NCI-H187 treated with DMSO at 0.1 percent for 48 hours (cell line): ENCODE measurements at places on chromosomes 6 and 20.

GRCh38 chr6:136086686-136087085, 163.4 kb downstream of the MTFR2 start:
- DNase-seq, result no peak

DNA sequence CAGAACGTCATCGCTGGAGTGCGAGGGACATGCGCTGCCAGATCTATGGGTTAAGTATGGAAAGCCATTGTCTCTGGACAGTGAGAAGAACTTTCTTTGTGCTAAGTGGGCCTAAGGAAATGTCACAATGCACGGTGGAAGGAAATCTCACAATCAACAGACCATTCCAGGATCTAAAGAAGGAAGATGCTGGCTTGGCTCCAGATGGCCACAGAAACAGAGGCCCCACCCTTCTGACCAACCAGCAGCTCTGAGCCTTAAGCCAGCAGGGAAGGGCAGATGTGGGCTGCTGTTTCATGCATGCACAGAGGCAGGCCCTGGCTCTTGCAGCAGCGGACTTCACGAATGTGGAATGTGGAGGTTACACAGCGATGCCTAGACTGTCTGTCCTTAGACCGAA, 156.3 kb downstream of the SOBP start:
- DNase-seq, result no peak

DNA sequence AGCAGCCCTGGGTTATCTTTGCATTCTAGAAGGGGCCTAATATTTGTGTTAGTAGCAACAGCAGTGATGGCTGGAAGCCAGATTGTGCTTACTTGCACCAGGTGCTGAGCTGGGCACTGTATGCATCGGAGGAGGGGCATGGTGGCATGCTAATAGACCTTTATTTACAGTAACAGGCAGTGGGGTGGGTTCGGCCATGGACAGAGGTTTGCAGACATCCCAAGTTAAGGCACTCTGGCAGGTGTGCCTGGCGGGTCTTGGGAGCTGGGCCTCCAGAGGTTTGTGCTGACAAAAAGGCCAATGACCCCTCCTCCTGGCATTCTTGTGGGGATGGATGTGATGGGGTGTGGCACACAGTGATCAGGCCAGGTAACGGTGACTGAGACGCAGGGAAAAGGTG, 39.0 kb upstream of the CD93 start:
- no peak for DNase-seq

GRCh38 chr6:77019081-77019480, 444.2 kb downstream of the HTR1B start:
- DNase-seq, result no peak

GRCh38 chr20:25299806-25300205, 51.9 kb downstream of the PYGB start:
- DNase-seq, result no peak

DNA sequence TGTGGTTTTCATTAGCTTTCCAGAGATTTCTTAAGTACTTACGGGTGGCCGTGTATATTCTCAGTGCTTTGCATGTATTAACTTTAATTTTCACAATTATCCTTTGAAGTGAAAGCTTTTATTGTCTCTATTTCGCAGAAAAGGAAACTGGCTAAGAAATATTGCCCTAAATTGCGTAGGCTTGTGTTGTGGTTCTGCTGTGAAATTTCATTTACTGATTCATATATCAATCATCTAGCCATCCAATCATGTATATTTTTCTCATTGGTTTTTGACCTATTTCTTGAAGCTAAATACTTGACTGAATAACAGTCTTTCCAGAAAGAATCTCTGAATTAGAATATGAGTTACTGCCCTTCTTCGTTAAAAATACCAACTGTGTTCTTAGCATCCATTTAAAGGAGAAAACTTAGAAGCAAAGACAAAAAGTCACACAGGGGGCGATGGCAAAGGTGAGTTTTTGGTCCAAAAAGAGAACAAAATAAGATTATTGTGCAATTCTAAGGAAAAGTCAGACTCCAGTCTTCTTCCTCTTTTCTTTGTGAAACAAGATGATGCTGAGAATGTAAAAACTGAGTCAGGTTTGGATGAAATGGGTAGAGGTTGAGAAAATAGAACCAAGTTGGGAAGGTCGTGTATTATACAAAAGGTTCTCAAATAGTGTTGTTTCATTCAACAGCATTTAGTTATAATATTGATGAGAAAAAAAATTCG, 1.4 kb downstream of the CYB5R4 start:
- no peak for DNase-seq

- DNase-seq, result no peak
Measured at GRCh38 chr6:105608711-105609374, 206.0 kb upstream of the PREP start.

GRCh38 chr6:112501705-112502104, 154.6 kb downstream of the RFPL4B start:
- DNase-seq, result no peak

DNA sequence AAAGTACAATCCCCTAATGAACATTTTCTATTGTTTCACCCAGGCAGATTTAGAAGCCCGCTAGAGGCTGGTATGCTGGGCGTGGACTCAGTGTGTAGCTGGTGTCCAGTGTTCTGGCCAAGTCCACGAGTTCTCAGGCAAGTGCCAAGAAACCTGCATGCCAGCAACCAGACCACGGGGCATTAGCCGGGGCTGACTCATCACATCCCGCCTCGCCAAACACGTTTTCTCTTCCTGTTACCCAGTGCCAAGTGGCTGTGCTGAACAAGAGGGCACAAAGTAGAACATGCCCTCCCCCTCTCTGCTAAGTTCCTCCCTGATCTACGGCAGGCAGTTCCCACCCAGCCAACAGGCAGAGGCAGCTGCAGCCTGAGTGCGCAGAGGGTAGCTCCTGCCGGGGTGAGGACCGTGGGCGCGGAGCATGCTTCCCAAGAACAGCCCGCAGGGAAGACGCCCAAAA, 29.6 kb downstream of the RAMACL start:
- no peak for DNase-seq
